ENCODE measurements at places on chromosomes 3 and 15.

DNA sequence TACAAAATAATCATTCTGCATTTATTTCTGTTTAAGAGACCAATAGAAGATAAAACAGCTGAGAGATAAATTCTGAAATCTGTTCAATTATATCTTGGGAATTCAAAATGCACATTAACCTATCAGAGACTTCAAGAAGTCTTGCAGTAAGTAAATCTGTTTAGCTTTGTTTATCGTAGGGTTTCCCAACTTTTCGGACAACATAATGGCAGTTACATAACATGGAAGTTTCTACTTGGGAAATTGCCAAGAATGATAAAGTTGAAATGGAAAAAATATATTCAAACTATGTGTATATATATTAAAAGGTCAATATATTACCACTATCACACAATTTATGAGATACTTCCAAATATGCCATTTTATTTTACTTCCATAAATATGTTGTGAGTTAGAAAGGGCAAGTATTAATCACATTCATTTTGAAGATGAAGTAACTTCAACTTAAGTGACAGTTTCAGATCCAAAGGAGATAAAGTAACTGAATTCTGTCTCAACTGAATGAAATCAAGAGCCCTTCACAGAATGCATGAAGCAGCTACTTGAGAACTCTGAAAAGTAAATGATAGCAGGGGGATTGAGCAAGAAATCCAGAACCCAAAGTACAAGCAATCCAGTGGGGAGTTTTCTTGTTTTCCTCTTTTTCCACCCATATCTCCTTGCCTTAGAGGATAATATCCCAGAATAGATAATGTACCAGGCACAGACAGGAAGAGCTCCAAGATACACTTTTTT lies 108.8 kb downstream of the PLOD2 start:
- DNase-seq, result no peak

- DNase-seq, result no peak
Measured at GRCh38 chr15:94607176-94607654, 375.9 kb downstream of the MCTP2 start.

GRCh38 chr3:60779637-60780036 lies 471.6 kb downstream of the FHIT start:
- DNase-seq, result no peak

- DNase-seq, result no peak
Measured at GRCh38 chr15:75008629-75009326, 13.4 kb downstream of the SCAMP5 start.

GRCh38 chr15:63093486-63094205 lies 28.0 kb upstream of the LACTB start:
- DNase-seq, result peak; percentile 54

GRCh38 chr3:129121792-129122411 lies at the start of gene RAB43:
RAB43 (minus strand) TSS chr3:129121804; CDS start chr3:129121489, 315 bp downstream.
- DNase-seq, result peak; percentile 87

DNA sequence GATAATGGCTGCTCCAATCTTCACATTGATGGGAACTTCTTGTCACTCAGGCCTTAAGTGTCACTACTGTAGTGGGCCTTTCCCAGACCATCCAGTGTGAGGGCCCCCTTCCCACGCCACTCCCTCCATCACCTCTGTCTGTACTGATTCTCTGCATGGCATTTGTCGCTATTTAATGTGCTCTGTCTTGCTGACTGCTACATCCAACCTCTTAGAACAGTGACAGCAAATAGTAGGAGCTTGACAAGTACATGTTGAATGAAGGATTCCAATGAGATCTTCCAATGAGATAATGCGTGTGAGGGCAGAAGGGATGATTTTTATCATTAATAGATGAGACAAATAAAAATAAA lies 5.6 kb upstream of the CCR9 start:
- no peak for DNase-seq

GRCh38 chr3:161275919-161276318 lies 54.8 kb downstream of the NMD3 start:
- no peak for DNase-seq

DNA sequence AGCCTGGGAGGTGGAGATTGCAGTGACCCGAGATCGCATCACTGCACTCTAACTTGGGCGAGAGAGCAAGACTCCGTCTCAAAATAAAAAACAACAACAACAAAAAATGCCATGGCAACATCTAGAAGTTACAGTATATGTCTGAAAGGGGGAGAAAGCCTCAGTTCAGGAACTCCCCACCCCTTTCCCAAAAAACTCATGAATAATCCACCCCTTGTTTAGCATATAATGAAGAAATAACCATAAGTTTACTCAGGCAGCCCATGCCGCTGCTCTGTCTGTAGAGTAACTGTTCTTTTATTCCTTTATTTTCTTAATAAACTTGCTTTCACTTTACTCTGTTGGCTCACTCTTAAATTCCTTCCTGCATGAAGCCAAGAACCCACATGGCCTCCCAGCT lies 145.2 kb downstream of the DOCK3 start:
- no peak for DNase-seq

DNA sequence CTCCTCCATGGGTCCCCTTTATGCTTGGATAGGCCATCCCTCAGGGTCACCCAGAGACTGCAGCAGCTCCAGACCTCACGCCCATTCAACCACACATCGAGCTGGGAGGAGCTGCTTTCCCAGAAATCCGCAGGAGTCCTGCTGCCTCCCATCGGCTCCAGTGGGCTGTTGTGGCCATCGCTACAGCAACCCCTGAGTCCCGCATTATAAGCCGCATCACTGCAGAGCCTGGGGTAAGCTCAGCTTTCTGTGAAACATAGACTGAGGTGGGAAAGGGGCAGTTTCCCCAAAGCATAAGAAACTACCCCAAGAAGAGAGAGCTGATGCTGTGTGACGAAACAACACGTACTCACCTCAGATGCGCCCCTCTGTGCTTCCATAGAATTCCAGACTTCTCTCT lies 35.7 kb downstream of the MRPL46 start:
- no peak for DNase-seq

- DNase-seq, result no peak
Measured at GRCh38 chr15:77630956-77631744, 1.6 kb downstream of the LINGO1 start.

GRCh38 chr3:113698956-113699355 lies 2.5 kb upstream of the USF3 start:
- DNase-seq, result no peak

DNA sequence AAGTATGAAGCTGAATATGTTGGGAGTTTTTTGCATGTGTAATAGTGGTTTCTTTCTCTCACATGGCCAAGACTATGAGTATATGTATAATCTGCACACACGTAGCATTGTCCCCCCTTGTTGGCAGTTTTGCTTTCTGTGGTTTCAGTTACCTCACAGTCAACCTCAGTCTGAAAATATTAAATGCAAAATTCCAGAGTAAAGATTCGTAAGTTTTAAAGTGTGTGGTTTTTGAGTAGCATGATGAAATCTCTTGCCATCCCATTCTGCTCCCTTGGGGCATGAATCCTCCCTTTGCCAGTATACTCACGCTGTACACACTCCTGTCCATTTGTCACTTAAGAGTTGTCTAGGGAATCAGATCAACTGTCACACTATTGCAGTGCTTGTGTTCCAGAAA lies 742.0 kb upstream of the CCDC54 start:
- no peak for DNase-seq

GRCh38 chr3:141346007-141346406 lies 22.3 kb upstream of the ZBTB38 start:
- DNase-seq, result peak; percentile 65

GRCh38 chr3:23455084-23455483 lies 252.0 kb downstream of the UBE2E2 start:
- DNase-seq, result no peak

DNA sequence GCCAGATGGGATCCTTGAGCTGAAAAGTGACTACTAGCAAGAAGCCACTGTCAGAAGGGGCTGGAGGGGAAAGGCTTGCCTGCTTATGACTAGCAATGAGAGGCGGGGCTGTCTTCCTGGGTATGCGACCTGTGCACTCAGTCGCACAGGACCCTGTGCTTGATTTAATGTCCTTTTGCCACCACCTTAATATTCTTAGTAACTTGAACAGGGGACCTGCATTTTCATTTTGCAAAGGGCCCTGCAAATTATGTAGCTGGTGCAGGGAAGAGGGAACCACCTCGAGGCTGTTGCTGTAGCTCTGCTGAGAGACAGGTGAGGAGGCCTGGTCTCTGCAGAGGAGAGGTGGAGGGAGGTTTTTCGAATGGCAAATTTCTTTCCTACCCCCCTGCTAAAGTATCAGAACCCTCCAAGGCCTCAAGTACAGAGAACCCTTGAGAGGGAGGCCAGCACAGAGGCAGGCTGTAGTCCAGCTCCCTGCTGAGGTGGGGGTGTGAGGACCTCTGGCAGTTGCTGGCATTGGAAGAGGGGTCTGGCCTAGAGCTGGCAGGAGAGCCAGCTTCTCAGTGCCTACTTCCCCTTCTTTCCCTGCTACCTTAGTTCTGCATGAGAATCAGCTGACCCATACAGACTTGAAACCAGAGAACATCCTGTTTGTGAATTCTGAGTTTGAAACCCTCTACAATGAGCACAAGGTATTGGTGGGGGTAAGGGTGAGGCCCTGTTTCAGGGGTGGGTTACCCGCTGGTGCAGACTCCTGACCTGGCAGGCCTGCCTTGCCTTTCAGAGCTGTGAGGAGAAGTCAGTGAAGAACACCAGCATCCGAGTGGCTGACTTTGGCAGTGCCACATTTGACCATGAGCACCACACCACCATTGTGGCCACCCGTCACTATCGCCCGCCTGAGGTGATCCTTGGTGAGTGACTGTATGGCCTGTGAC lies 11.4 kb downstream of the CLK3 start:
- no peak for DNase-seq

GRCh38 chr3:89692601-89693000 lies 585.2 kb downstream of the EPHA3 start:
- DNase-seq, result no peak

GRCh38 chr15:39554746-39555387 lies 26.0 kb upstream of the THBS1 start:
- no peak for DNase-seq

DNA sequence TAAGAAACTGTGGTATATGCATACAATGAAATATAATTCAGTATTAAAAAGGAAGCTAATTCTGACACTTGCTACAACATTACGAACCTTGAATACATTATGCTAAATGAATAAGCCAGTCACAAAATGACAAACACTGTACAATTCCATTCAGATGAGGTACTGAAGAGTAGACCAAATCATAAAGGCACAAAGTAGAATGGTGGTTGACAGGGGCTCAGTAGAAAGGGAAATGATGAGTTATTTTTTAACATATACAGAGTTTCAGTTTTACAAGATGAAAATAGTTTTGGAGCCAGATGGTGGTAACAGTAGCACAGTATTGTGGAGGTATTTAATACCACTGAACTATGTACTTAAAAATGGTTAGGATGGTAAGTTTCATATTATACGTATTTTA lies 254.6 kb upstream of the RBMS3 start:
- no peak for DNase-seq

GRCh38 chr3:27554706-27555105 lies 70.5 kb upstream of the SLC4A7 start:
- DNase-seq, result no peak
